ENCODE measurements at places on chromosomes 7 and 10.

DNA sequence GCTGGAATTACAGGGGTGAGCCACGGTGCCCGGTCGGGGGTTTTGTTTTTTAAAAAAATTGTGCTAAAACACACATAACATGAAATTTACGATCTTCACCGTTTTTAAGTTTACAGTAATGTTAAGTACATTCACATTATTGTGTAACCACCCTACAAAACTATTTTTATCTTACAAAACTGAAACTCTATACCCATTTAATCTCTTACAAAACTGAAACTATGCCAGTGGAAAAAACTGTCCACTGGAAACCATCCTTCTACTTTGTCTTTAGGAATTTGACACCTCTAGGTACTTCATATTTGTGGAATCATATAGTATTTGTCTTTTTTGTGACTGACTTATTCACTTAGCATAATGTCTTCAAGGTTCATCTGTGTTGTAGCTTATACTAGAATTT is 1.0 kb upstream of the PSMC2 start:
- DNase-seq: no peak

- DNase-seq: no peak
Measured at GRCh38 chr7:118312051-118312450, 87.5 kb downstream of the ANKRD7 start.

- DNase-seq: no peak
Measured at GRCh38 chr7:128203047-128203491, 38.0 kb upstream of the LEP start.

- DNase-seq: no peak
Measured at GRCh38 chr7:2110610-2111396, 121.9 kb downstream of the MAD1L1 start.

- no peak for DNase-seq
Measured at GRCh38 chr7:149685455-149685854, 87.9 kb downstream of the ZNF467 start.

GRCh38 chr7:116393654-116394053 is 105.9 kb upstream of the CAV2 start:
- DNase-seq: no peak

DNA sequence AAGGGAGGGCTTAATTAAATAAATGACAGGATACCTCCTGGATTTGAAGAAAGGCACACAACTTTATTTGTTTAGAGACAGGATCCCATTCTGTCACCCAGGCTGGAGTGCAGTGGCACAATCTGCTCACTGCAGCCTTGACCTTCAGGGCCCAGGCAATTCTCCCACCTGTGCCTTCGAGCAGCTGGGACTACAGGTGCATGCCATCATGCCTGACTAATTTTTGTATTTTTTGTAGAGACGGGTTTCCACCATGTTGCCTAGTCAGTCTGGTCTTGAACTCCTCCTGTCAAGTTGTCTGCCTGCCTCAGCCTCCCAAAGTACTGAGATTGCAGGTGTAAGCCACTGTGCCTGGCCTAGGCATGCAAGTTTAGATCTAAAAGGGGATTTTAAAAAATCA is 272.7 kb upstream of the MBL2 start:
- DNase-seq: no peak

- DNase-seq: peak; percentile 32
Measured at GRCh38 chr10:88932539-88933256, 19.9 kb downstream of the ACTA2 start.

- DNase-seq: no peak
Measured at GRCh38 chr7:55063633-55064032, 44.8 kb downstream of the EGFR start.

DNA sequence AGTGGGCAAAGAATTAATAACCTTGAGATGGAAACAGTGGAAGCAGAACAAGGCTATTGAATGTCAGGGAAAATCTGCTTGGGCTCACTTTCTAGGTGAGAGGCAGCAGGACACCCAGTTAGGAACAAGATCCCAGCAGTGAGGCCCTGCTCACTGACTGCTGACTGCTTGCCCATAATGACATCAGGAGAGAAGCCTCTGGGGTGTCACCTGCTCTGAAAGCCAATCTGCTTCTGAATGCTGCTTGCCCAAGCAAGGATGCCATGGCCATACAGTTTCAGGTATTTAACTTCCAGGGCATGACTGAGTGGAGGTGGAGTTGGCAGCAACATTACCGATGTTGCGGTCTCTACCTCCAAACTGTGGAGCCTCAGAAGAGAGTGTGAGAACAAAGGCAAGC is 11.7 kb upstream of the WAPL start:
- no peak for DNase-seq

GRCh38 chr7:148535217-148535616 is 55.3 kb upstream of the C7orf33 start:
- DNase-seq: no peak

DNA sequence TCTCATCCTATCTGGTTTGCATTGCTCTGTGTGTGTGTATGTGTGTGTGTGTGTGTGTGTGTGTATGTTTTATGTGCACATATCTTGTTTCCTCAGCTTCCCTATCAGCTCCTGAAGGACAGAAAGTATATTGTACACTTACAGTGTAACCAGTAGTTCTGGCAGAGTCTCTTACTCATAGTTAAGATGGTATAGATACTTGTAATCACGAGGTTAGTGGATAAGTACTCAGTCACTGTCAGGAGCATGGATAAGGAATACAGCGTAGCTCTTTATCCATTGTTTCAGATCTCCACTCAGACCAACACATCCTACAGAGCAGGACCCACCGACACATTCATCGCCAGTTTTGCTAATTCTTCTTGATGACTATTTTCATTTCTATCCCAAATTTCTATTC is 275.0 kb downstream of the TSPAN12 start:
- no peak for DNase-seq

GRCh38 chr7:113394856-113395255 is 276.5 kb upstream of the SMIM30 start:
- DNase-seq: no peak

GRCh38 chr7:17104419-17104818 is 194.0 kb upstream of the AHR start:
- no peak for DNase-seq

DNA sequence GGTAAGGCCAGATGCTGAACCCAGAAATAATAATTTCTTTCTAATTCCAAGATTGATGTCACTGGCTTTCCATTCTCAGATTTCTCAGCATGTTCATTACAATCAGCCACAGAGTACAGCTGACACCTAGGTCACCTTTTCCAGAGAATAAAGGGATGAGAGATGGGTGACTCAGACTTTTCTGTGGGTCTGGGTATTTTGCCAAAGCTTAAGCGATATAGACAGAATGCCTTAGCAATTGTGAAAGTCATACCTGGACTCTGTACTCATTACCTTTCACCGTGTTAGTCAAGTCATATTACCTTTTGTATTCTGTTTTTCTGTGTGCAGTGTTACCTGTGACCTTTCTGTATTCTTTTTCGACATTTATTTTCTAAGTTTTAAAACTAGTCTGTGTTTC is 10.6 kb upstream of the PRTFDC1 start:
- no peak for DNase-seq

GRCh38 chr7:159035571-159036073 is 109.0 kb downstream of the VIPR2 start:
- DNase-seq: no peak

GRCh38 chr7:47739891-47740290 is 158.0 kb upstream of the TNS3 start:
- no peak for DNase-seq

DNA sequence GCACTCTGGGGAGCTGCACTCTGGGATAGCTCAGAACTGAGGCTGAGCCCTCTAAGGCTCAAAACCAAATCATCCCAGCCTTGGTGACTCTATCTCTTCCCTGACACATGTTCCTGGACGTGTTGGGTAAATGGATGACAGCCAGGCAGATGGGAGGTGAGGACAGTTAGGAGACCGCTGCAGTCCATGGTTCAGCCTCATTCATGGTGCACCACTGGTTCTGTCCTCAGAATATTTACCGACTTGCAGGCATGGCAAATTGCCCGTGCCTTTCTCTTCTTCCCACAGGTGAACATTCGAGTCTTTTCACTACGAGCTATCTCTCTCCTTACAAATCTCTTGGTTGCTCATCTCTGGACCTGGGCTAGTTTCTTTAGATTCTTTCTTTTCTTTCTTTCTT is 80.3 kb upstream of the EFCAB10 start:
- DNase-seq: no peak

DNA sequence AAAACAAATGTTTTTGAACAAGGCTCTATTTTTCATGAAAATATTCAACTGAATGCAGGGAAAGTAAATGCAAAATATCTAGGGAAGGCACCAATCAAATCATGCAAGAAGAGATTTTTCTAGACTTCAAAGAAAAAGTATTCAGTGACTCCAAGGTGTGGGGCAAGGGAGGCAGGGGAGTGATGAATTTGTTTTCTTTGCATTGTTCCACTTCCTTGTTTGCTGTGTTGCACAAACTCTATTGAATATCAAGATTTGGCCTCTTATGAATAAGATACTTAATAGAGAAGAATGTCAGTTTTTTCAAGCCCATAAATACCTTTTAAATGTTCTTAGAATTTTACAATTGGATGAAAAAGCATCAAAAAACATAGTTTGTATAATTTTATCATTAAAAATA is 26.4 kb downstream of the STEAP1 start:
- DNase-seq: no peak

Measured in NCI-H1417 treated with DMSO at 0.1 percent for 48 hours (cell line).